ENCODE measurements at places on chromosomes 6 and 20.

DNA sequence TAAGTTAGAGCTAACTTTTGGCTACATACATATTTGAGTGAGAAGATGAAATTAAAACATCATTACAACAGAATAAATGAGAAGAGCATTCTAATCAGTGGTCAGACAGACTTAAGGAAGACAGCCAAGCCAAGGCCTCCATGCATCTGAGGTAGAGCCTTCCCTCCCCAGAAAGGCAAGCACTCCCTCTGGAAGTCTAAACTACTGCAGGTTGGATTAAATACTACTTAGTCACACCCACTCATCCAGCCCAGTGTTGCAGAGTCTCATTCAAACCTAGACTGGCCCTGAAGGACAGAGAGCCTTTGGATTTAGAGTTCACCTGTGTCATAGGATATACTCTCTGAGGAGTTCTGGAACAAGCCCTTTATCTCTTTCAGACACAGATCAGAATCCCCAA, 29.2 kb downstream of the TMX4 start:
- no peak for DNase-seq

DNA sequence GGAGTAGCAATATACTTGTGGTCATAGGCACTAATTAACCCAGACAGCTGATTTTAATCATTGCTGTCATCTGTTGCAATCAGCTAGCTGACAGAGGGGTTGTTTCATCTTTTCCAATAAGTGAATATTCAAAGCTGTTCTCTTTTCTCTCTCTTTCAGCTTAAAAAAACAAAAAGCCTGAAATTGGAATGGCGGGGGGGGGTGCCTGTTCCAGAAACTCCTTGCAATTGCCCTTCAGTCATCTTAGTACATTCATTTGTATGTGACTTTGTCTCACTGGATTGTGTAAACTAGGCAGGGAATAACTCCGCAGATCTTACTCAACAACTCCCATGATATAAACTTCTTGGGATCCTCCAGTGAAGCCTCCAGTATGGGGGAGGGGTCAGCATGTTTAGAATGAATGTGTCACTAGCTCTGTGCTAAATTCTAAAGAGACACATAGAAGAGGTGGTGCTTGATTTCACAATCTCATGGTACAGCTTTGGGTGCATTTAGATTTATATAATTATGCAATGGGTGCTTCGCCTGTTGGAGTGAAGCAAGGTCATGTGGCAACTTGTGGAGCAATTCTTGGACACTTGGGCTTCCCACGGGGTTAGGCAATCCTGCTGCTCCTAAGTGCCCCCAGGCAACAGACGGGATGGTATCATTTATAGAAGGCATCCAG, 40.1 kb downstream of the SLC24A3 start:
- DNase-seq = no peak

- DNase-seq = no peak
Measured at GRCh38 chr20:34543463-34544056, 15.0 kb upstream of the MAP1LC3A start.

DNA sequence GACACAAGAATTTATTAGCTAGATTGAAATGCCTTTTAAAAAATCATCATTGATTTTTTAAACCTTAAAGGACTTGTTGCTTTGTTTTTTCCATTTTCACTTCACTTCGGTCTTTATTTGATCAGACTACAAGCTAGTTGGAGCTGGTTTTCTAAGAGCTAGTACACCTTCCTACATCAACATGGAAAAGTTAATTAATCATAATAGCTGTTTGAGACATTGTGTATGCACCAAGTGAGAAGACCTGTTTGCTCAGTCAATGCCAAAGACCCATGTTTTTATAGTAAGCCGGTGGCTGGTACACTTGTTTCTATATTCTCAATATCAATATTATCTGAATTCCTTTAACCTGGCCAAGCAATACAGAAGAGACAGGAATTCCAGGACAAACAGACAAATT, 310.2 kb upstream of the SGK1 start:
- DNase-seq = no peak

DNA sequence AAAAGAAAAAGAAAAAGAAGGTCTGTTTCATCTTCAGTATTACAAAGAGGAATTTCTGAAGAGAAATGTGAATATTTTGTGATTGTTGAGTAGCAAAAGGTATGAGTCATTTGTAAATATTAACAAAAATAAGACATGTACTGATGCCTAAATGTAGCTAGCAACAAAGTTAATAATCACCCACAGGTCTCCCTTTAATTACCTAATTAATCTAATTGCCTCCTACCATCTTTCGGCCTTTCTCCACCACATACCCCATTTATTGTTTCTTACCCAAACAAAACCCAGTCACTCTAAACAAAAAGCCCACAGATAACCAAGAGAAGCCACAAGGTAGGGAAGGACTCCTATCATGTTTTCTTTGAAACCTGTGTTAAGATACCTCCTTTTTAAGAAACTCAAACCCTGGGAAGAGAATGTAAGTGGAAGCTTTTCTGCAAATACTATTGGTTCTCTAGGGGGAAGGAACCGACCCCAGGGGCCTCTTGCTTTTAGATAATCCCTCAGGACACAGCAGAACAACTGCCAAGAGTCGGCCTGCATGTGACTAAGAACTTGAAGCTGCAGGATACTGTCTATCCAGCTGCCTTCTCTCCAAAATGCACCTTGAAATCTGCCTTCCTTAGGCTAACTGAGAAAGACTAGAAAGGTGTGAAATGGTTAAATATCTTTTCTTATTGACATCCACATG, 16.1 kb upstream of the STK38 start:
- no peak for DNase-seq

GRCh38 chr20:36818185-36818584, 44.6 kb upstream of the DSN1 start:
- no peak for DNase-seq

GRCh38 chr6:126524811-126525326, 185.0 kb downstream of the CENPW start:
- no peak for DNase-seq

DNA sequence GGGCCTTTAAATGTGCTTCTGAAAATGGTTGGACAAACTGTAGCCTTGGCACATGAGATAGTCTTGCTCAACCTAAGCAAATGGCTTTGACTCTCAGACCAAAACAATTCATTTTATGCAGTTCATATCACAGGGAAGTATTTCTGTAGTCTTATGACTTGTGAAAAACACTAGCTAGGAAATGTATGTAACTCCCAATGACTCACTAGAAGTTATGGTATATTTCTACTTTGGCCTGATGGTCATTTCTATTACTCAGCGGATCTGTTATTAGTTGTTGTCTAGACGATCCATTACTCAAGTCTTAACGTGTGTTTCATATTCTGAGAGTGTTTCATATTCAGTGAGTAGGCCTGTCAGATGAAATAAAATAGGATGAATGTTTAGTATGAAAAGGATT, 1333.5 kb downstream of the KHDRBS2 start:
- no peak for DNase-seq

DNA sequence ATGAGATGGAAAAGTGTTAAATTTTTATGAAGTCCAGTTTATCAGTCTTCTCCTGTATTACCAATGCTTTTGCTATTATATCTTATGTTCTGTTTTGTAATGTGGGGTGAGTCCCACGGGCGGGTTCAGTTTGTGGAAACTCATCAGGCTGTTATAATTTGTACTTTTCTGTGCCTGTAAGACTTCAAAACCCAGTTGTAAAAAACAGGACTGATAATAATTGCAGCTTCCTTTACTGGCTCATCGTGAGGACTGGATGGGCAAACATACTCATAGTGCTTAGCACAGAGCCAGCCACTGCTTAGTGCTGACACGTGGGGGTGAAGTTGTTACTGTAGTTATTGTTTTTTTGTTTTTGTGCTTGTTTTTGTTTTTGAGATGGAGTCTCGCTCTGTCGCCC, 45.6 kb downstream of the TGM2 start:
- no peak for DNase-seq

- DNase-seq = no peak
Measured at GRCh38 chr6:10583509-10583901, 62.4 kb downstream of the GCNT2 start.

- DNase-seq = no peak
Measured at GRCh38 chr6:53151676-53152075, 3.0 kb upstream of the GCM1 start.

DNA sequence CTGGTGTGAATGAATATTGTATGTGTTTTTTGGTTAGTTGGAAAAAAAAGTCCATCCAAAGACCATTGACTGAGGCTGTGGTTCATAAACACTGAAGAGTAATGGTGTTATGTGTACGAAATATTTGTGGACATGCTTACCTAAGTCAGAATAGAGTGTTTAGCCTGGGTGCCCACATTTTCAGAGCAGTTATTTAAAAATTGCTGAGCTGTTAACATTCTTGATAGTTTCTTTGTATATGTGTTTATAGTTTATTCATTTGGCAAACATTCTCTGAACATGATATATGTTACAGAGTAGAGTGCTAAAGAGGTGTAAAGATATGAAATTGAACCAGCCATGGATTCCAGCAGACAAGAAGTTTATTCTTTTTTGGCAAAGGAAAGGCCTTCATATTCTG, 20.6 kb downstream of the CDKAL1 start:
- no peak for DNase-seq

DNA sequence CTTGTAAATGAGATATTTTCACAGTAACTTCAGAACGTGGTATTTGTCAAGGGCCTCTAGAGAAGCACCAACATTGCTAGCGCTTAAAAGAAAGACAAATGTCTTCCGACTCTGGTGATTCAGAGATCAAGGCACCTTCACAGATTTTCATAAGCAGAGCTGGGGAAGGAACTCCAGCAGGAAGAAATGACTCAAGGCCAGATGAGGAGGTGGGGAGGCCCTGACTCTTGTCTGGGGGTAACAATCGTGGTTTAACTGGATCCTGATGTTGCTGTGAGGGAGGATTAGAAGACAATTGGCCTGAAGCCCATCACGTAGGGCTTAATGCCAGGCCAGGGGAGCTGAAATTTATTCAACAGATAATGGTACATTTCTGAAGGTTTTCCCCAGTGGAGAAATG, 122.9 kb upstream of the QKI start:
- DNase-seq = no peak

- DNase-seq = no peak
Measured at GRCh38 chr6:87763901-87764300, 61.9 kb upstream of the AKIRIN2 start.

- DNase-seq = no peak
Measured at GRCh38 chr6:139147628-139148027, 12.7 kb downstream of the HECA start.

DNA sequence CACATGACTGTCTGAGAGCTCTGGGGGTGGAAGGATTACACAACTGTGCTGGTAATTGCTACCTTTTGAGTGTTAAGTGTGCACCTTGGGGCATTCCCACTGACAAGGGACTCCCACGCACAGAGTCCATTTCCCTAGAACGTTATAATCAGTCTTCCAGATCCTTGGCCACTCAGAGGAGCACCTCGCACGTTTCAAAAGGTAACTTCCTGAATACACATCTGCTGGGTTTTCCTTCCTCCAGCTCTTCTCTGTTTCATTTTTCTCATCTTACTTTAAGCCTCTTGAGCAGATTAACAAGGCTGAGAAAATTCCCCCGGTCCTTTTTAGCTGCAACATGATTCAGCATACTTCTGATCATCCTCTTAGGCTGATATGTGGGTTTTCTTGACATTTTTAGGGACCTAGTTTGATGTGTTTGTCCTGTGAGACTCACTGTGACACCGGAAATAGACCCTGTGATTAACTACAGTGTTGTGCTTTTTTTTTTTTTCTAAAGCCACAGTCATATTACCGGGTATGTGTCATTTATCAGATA, 98.4 kb upstream of the DUSP22 start:
- DNase-seq = no peak

GRCh38 chr6:107565165-107565723, 75.3 kb downstream of the SOBP start:
- no peak for DNase-seq

GRCh38 chr6:20433929-20434328, 32.2 kb downstream of the E2F3 start:
- no peak for DNase-seq

GRCh38 chr6:2616811-2617210, 133.9 kb downstream of the MYLK4 start:
- no peak for DNase-seq

DNA sequence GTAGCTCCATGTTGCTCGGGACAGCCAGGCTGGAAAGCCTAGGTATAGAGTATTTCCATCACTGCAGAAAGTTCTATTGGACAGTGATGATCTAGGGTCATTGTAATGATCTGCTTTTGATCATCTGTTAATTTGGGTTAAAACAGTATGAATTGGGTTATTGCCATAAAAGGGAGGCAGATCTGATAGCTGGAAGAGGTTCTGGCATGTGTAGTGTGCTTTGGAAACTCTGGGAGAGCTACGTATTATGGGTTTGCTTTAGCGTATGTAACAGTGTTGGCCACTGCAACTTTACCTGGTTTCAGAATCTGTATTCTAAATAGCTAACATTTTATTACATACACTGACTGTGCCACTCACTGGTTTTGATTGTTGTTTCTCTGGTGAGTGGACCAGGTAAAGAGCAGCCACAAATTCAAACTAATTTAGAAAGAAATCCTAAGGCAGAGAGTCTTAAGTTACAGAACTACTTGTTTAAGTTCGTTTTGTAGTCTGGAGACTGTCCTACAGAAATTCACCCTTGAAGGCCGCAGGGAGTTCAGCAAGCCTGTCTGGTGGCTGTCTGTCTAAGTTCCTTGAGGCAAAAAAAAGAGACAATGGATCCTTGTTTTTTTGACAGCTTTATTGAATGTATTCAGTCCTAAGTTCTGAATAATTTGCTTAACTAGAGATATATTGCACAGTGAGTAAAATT, 300.3 kb downstream of the PRL start:
- DNase-seq = no peak

DNA sequence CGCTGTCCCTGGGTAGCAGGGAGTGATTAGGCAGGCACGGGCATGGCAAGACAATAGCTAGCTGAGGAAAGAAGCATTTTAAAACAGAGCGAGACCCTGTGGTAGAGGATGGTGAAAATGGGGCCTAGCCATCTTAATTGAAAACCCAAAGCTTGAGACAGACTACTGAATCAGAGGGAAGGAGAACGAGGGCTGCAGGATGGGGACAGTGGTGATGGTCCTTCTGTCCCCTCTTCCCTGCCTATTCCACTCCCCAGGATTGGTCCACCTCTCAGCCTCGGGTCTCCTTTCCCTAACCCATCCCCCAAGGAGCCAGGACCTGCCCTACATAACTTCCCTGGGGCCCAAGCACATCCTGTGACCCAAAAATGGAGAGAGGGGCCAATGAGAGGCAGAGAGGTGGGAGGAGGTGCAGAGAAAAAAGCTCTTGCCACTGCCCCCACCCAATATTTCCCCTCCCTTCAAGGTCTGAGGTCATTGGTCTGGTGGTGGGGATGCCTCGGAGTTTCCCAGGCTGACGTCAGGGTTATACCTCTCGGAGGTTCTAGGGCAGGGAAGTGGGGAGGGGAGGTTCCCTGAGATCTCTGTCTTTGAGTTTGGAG, 884 bp upstream of the CUTA start:
- no peak for DNase-seq

GRCh38 chr6:12748815-12749521, 32.4 kb downstream of the PHACTR1 start:
- no peak for DNase-seq

All from NCI-H1436 treated with DMSO at 0.1 percent for 48 hours (cell line).